Right ventricle myocardium inferior (tissue), 1 donor: ENCODE measurements at places on chromosomes 5 and 9. TPM values are rescaled to one million over a fixed set of nuclear protein-coding genes. Genes with fewer than 3 reads are reported as not detected.

DNA sequence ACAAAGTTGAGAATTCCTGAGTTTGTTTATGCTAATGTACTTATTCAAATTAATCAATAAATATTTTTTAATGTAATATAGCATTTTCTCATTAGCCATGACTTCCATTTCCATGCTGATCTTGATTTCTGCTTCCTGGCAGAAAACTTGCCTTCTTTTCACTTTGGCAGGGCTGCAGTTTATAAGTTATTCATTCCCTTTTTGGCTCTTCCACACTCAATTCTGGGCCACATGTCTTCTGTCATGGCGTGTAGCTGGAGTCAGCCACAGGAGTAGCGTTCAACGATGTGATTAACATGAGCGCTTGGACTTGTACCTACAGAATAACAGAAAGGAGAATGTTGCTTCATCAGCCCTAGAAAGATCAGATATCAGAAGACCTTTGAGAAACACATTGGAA, 172.9 kb downstream of the CFAP90 start:
- no peak for DNase-seq

GRCh38 chr9:78239506-78239905, 3.6 kb downstream of the CEP78 start:
- DNase-seq: no peak

- no peak for DNase-seq
These were observed 435.7 kb downstream of the MAT2B start for GRCh38 chr5:163941079-163941478.

- no peak for DNase-seq
These were observed 6.8 kb downstream of the NDST1 start for GRCh38 chr5:150514708-150515211.

DNA sequence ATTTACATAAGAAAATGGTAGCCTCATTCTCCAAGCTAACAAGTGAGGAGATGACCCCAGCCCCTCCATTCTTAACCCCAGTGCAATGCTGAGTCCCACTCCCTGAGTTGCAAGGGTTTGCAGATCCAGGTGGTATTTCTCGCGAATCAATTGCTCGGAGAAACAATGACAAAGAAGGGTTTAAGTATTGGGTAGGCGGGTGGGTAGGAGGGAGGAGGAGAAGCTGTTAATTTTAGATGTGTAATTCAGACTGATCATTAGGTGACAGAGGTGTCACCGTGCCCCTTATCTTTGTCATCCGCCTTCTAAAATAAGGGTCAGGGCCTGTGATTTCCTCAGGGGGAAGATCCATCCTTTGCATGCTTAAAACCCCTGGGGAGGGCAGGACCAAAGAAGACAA, 17.0 kb upstream of the SH3RF2 start:
- DNase-seq: no peak

GRCh38 chr9:138096519-138096845, 218.9 kb downstream of the CACNA1B start:
- DNase-seq: no peak

GRCh38 chr5:124444147-124444775, 302.2 kb downstream of the ZNF608 start:
- DNase-seq: no peak

DNA sequence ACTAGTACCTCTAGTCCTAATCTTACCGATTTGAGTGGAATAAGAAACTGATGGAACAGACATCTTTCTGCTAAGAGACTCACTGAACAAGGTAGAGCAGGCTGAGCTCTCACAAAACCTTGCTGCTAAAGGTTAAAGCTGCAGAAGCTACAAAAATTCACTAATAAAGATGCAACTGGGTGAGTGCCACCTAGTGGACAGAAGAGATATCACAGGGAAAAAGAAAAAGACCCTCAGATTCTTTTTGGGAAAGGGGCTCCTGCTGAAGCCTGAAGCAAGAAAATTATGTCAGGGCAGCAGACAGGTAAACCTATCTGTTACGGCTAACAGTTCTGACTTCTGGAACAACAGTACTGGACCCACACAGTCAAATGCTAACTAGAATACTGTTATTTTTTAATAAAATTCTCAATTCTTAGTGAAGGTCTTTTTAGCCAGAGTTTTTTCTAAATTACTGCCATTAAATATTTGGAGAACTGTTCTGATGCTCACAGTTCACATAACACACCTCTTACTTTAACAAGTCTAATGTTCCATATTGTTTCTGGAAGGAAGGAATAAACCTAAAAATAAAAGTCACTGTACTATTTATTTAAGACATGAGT, 51.2 kb downstream of the DIAPH1 start:
- DNase-seq: no peak

- no peak for DNase-seq
These were observed 201.7 kb downstream of the PAPPA start for GRCh38 chr9:116355153-116355921.

- no peak for DNase-seq
These were observed 134.5 kb downstream of the ALDH1A1 start for GRCh38 chr9:72818385-72818784.

DNA sequence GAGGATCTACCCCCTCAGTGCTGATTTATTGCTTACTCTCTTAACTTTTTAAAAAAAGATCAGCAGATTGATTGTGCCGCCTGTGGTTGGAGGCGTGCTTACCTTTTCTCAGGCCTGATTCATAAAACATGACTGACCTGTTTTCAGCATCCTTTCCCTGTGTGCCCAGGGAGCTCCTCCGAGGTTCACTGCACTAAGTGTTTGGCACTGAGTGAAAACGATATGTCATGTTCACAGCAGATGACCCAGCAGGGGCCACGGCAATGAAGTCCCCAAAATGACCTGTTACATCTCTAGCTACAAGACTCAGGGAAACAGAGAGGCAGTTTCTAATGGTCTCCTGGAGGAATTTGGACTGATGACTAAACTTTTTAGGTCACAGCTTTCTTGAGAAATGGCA, 69.9 kb downstream of the INSYN2B start:
- DNase-seq: no peak

- no peak for DNase-seq
These were observed 51.1 kb downstream of the PDE6A start for GRCh38 chr5:149893403-149893931.

DNA sequence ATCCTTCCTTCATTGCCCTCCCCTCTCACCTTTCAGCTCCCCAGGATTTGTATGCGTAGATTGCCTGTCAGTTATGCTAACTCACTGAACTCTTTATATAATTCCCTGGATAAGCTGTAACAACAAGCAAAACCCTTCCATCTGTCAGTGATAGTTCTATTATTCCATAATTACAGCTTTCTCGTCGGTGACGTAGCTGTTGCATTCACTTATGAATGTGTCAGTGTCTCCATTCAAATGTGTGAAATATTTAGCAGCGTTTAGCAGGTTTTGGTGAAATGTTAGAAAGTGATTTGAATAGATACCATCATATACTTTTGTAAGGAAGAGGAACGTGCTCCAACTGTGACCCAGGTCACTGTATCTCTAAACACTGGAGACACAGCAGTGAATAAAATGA, 45.2 kb downstream of the PIP5K1B start:
- DNase-seq: no peak

Gene DBH
- total RNA-seq: not detected

Gene SLC24A2
- 0.14 TPM for total RNA-seq

Gene SPINK4
- not detected for total RNA-seq

Gene KLHL3
- 23.3 TPM for total RNA-seq

Gene IPO11
- 34.5 TPM for total RNA-seq

Gene ELAVL2
- not detected for total RNA-seq

Gene NR4A3
- total RNA-seq: 3.9 TPM
